ENCODE measurements at places on chromosomes 12 and 14.
A peak's percentile ranks its signal among the peaks of the same experiment; 100 is the strongest.

- no peak for DNase-seq
Measured at GRCh38 chr14:99064262-99064954, 207.6 kb downstream of the BCL11B start.

DNA sequence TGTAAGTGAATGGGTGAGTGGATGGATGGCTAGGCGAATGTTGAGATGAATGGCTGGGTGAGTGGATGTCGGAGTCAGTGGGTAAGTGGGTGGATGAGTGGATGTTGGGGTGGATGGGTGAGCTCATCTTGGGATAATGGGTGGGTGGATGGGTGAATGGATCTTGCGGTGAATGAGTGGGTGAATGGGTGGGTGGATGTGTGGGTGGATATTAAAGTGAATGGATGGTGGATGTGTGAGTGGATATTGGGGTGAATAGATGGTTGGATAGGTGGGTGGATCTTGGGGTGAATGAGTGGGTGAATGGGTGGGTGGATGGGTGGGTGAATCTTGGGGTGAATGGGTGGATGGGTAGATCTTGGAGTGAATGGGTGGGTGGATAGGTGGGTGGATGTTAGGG lies 51.9 kb downstream of the CMKLR1 start:
- DNase-seq = no peak

DNA sequence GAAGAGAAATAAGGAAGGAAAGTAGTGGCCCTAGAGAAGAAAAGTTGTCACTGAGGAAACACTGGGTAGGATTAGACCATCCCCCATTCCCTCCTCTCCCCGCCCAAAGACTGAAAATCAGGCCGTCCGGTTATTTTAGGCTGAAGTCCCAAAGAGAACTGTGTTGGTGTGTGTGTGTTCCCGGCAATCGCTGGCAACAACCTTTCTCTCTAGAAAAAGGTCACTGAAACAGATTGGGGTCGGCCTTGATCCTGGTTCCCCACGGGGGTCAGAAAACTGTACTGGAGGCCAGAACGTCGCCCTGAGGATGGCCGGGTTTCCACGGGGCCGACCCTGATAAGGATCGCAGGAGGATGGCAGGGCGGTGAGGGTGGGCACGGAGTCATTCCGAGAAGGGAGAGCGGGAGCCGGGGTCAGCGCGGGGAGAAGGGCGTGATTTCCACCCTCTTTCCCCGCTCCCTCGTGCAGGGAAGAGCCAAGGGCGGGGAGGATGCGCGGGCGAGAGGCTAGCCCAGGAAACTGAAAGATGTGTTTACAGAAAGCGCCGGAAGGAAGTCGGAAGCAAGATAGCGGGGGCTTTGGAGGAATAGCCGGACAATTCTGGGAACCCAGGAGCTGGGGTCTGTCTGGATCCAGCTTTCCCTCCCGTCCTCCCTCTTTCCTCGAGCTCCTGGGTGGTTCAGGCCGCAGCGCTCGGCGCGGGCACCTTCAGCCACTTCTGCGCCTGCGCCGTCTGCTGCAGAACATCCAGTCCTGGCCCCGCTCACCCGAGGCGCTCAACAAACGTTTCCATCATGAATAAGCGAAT lies 25.3 kb upstream of the SPTLC2 start:
- DNase-seq = no peak

- DNase-seq = no peak
Measured at GRCh38 chr12:81639196-81639595, 120.0 kb downstream of the PPFIA2 start.

GRCh38 chr14:68534276-68534675 lies 258.6 kb downstream of the ZFP36L1 start:
- DNase-seq = no peak

GRCh38 chr14:70188322-70188658 lies 461 bp downstream of the SLC8A3 start:
- DNase-seq = no peak

GRCh38 chr14:76918256-76918781 lies 92.1 kb downstream of the LRRC74A start:
- DNase-seq = peak; percentile 69

DNA sequence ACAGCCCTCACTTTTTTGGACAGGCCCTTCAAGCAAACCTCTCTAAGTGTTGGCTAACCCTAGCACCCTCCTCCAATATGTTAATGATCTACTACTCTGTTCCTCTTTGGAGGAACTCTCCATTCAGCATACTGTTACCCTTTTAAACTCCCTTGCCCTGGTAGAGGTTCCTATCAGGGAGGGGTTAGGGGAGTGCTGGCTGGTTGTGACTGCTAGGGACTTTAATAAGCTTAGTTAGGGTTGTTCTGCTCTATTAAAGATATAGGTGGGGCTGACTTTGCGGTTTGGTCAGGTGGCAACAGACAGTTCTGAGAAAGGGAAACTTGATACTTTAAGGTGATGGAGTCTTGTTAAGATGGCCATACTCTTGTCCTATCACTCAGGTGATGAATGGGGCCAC lies 301.5 kb upstream of the FBXO33 start:
- DNase-seq = no peak

DNA sequence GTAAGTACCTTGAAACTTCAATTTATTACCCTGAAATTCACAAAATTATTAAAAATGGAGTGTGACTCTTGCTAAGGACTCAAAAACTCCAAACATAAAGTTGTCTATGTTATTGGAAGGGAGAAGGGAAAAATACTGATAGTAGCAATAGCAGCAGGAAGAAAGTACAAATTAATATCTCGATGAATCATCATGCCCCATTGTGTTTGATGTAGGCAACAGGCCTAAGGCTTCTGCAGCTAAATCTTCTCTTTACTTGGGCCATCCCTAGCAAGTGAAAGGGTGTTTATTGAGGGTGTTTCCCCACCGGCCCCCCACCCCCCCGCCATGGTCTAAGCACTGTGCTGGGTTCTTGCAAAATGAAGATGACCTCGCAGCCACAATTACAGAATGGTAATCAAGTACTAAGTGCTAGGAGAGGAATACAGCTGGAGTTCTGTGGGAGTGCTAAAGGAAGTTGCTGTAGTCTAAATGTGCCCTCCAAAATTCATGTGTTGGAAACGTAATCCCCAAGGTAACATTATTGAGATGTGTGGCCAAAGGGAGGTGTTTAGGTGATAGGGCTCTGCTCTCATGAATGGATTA lies 76.5 kb downstream of the SNAPC1 start:
- DNase-seq = no peak

- DNase-seq = no peak
Measured at GRCh38 chr14:65210118-65210821, 108.0 kb upstream of the MAX start.

DNA sequence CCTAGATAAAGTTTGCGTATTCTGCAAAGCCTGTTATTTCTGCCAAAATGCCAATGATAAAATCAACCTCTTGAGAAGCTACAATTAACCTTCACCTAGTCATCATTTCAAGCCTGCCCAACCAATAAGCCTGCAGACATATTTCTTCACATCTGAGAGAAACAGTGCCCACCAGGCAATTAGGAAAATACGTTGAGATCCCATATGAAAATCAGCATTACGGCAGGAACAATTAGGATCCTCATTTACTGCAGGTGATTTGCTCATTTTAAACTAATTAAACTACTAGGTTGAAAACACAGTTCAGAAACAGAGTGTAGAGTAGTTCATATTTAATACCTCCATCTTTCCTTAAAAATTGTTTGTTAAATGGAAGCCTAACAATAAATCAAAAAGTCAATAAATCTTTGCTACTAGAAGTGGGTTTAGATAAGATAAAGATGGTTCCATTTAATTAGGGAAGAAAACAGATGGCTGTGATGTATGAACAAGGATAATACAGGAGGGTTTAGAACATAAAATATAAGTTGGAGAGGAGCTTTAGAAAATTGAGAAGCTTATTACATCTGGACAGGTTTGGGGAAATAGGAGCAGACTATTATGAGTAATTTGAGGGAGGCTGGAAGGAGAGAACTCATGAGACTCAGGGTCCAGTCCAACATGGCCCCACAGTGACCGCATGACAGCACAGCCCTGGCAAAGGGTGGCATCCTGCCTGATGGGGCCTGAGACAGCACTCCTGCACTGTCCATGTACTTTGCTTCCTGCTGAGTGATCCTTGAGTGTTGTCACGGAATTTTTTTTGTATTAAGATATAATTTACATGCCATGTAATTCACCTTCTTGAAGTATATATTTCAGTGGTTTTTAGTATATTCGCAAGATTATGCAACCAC lies 26.9 kb upstream of the PYGL start:
- no peak for DNase-seq

DNA sequence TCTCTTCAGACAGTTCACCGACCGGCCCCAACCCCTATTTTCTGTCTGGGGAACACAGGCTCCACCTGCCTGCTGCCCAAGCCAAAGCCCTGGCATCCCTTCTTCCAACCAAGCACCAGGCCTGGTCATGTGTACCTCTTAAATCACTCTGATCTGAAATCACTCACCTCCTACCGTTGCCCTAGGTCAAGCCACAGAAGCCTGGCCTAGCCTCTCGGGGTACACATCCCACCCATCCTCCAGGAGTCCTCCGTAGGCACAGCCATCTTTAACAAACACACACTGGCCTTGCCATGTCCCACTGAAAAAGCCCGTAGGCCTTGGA lies 81.8 kb downstream of the IRF2BPL start:
- no peak for DNase-seq

DNA sequence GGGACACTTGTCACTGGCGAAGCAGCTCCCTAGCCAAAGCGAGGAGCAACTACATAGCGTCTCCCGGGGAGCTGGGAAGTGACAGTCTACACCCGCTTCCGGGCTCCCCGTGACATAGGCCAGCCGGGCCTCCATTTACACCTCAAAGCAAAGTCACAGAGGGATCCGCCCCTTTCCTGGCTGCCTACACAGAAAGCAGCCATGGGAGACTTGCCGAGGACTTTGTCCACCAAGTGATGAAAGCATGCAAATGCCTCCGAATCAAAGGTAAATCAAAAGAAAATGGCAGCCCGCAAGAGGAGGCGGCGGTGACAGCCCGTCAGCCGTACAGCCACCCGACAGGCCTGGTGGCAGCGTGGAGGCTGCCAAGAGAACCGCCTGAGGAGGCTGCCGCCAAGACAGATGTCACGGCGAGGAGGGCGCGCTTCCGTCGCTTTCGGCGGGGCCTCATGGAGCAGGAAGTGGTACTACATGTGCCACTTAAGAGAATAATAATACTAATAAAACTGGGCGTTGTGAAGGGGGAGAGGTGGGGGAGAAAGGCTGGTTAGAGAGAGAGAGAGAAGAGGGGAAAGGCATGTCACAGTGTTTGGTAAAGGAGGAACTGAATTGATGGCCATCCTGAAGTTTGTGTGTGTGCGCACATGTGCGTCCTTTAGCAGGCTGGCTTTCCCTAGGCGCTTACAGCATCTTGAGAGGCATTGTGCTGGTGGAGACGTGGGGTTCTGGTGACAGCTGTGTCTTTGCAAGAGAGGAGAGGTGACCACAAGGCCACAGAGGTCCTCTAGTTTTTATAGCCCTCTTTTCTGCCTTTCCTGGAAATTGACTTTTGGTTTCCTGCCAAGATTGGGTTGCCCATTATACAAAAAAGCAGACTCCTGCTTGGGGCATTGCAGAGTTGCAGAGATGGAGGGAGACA lies 661.7 kb downstream of the VRK1 start:
- no peak for DNase-seq

DNA sequence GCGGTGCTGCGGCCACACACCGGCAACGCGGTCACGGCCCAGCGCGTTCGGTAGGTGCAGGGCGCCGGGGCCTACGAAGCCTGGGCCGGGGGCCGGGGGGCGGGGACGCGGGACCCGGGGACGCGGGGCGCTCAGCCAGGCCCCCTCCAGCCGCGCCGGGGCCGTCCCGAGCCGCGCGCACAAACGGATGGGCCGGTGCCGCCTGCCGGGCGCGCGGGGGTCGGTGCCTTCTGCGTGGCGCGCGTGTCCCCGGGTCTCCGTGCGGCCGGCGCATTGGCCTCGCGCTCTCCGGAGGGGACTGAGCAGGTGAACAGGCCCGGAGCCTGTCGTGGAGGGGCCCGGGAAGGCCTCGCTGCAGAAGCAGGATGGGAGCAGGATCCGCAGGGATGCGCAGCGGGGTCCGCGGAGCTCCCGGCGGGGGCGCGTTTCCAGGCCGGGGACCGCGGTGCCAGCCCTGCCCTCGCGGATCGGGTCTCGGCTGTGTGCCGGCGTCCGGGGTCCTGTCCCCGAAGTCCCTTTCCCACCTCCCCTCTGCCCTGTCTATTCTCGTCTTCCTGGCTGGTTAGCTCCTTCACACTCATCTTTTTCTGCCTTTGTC lies 421 bp downstream of the GLT1D1 start:
- DNase-seq = no peak

- DNase-seq = no peak
Measured at GRCh38 chr12:50117057-50117622, 5.1 kb downstream of the COX14 start.

GRCh38 chr12:49819786-49820185 lies 8.4 kb downstream of the NCKAP5L start:
- no peak for DNase-seq

DNA sequence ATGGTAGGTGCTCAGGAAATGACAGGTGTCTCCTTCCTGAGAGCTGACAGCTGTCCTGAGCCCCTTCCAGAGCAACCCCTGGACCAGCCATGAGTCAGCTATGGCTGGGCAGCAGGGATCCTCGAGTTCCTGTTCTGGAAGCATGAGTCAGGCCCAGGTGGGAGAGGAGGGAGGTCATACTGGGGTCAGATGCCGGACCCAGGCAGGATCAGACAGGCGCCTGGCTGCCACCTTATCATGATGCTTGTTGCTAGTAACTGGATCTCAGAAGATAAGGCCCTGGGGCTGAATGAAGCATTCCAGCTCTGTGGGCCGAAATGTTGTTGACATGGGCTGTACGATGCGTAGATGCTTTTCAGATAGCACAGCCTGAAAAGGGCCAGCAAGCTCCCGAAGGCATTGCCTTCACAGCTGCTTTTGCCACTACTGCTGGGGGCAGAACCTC lies 17.4 kb upstream of the KRT7 start:
- no peak for DNase-seq

- no peak for DNase-seq
Measured at GRCh38 chr12:6380141-6381121, 3.5 kb upstream of the LTBR start.

GRCh38 chr12:2194060-2194459 lies 141.3 kb downstream of the CACNA1C start:
- no peak for DNase-seq

DNA sequence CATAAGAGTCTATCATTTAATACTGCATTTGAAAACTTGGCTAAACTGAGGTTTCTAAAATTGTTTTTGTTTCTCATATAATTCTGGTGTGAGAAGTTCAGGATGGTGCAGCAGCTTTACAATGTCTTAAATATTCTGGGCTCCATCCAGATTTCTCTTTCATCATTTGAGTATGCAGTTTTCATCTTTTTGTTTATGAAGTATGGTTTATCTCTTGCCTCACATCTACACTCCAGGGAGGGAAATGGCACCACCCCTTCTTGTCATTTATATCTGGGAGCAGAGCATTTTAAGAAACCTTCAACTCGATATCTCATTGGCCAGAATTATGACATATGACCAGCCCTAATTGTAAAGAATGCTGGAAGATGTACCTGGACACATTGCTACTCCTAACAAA lies 24.3 kb downstream of the GEMIN2 start:
- DNase-seq = no peak
